Muscle of arm (tissue), 14 donors: ENCODE measurements at places on chromosomes 6 and 20.
A peak's percentile ranks its signal among the peaks of the same experiment; 100 is the strongest.

GRCh38 chr6:163348789-163349680 lies 65.5 kb upstream of the QKI start:
- DNase-seq: no peak

DNA sequence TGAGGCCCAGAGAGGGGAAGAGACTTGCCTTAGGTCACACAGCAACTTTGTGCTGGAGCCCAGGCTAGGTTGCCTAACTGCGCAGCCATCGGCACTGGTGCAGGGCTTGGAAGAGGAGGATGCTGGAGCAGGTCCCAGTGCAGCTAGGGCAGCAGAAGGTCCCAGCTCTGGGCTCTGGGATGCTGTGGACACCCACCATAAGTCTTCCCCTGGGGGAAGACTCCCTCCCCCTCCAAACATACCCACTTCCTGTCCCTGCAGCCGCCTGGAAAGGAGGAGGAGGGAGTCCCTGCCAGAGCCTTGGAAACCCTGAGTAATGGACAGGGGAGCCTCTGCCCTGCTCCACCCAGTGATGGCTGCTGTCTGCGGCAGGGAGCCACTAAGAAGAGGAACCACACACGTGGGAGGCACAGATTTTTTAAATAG lies 93.6 kb downstream of the NCR2 start:
- peak; percentile 64 for DNase-seq

- no peak for DNase-seq
These were observed 19.1 kb upstream of the TMEM217 start for GRCh38 chr6:37277001-37277409.

DNA sequence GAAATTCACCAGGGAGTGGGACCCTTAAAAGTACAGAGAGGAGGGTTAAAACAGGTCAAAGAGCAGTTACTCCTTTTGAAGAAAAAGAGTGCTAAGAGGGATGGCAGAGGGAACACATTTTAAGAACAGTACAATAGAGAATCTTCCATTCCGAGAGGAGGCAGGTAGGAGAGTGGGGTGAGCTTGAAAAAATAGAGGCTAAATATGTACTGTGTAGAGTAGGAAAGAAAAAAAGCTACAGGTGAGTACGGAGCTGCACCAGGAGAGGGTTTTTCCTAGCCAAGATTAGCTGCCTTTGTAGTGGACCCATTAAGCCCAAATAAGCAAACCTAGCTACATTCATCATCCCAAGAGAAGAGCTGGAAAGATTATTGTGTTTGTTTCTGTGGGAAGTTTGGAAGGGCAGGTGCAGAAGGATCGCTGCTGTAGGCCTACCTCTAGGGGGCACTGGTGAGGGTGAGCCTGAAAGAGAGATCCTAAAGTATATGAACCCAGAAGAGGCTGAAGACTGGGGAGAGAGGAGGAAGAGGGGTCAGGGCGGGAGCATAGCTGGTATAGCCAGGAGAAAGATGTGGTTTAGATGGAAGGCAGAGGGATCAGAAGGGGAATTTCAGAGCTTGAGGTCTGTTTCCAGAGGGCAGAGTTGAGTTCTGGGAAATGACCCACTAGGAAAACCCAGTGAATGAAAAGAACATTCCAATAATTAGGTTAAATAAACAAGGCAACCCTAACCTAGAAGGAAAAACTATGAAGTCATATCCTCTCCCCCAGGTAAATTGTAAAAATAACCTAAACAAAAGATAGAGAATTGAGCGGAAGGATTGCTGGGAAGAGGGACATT lies 50.2 kb upstream of the HINT3 start:
- peak; percentile 1 for DNase-seq

DNA sequence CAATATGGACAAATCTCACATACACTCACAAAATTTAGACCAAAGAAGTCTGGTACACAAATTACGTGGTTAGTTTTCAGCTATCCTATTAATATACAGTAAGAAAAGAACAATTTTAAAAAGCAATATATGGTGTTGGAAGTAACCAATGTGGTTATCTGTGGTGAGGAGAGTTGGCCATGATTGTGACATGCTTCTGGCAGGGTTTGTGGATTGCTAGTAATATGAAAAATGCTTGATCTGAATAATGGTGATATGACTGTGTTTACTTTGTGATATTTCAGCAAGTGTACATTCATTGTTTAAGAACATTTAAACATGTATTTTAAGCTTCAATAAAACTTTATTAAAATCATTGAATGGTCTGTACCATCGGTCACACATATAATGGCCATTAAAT lies 99.1 kb downstream of the ADGB start:
- DNase-seq: no peak

DNA sequence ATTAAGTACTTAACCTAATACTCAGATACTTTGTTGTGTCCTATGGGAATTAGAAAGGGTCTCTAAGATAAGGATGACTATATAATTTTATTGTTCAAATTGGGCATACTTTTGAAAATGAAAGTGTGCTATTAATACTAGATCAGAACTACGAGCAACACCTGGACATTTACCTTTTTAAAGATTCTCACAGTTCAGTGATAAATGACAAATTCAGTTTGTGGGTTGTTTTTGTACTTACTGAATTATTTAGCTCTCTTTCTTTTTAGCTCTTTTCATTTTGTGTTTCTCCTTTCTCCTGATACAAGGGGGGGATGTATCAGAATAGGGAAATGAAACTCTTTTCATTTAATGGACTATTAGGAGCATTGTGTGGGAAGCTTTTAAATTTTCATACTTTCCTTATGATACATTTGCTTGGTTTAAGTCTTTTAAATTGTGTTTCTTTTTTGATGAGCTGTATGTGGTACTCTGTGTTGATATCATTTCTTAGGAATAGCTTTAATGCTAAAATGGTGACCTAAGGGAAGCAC lies 47.5 kb downstream of the PHF3 start:
- no peak for DNase-seq

- peak; percentile 52 for DNase-seq
These were observed 401.0 kb downstream of the PAX1 start for GRCh38 chr20:22106308-22106938.

DNA sequence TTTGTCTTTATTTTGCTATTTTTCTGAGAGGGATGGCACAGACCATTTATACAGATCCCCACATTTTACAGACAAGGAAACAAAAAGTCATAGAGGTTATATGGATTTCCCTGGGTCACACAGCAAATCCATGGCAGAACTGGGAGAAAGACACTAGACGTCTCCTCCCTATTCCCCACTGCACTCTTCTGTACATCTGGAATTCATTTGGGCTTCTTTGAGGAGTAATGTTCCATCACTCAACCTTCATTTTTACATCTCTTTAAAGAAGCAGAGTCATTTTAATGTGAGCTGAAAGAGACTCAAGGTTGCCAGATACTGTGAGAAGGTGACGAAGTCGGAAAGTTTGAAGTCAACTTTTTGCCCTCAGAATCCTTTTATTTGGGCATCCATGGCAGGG lies 207.3 kb downstream of the OTOR start:
- no peak for DNase-seq

- no peak for DNase-seq
These were observed 436.1 kb downstream of the UTRN start for GRCh38 chr6:144721232-144721631.

GRCh38 chr6:128507337-128508310 lies 12.8 kb downstream of the PTPRK start:
- no peak for DNase-seq

- no peak for DNase-seq
These were observed 6.8 kb downstream of the DUSP15 start for GRCh38 chr20:31863296-31864085.

DNA sequence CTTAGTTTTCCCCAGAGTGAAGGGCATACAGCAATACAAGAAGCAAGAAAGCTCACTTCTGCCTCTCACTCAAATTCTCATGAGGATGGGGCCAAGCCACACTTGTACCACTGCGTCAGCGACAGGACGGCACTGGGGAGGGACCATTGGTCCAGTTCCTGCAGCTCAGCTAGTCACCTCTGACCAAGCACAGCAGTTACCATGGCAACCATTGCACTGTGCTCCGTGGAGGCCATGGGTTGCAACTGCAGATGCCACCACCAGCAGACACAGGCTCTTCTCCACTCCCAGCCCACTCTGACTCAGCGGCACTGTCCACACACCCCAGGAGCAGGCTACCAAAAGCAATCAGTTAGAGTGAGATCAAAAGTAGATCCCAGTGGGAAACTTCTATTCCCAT lies 441.1 kb upstream of the ARID1B start:
- no peak for DNase-seq
